MCF 10A (cell line): ENCODE measurements at places on chromosomes 3 and 15.

- DNase-seq, result no peak
Measured at GRCh38 chr3:134722969-134723368, 72.1 kb upstream of the EPHB1 start.

- DNase-seq, result no peak
Measured at GRCh38 chr3:11638495-11639358, 5.0 kb downstream of the VGLL4 start.

DNA sequence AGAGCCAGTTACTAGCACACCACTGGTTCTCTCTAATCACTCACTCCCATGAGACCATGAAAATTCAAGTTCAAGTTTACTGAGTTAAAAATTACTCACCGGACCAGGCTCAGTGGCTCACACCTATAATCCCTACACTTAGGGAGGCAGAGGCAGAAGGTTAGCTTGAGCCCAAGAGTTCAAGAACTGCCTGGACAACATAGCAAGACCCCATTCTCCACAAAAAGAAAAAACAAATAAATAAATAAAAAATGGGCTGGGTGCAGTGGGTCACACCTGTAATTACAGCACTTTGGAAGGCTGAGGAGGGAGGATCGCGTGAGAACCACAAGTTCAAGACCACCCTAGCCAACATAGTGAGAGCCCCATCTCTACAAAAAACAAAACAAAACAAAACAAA lies 21.2 kb upstream of the CILP start:
- DNase-seq, result no peak

DNA sequence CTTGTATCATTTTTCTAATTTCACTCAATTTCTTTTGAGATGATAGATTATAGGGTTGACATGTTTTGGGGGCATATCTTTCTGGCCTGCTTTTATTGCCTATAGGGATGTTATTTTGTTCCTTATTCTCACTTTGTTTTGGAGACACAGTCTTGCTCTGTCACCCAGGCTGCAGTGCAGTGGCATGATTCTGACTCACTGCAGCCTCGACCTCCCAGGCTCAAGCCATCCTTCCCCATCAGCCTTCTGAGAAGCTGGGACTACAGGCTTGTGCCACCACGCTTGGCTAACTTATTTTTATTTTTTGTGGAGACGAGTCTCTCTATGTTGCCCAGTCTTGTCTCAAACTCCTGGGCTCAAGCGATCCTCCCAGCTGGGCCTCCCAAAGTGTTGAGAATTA lies 72.8 kb upstream of the FAN1 start:
- DNase-seq, result no peak

DNA sequence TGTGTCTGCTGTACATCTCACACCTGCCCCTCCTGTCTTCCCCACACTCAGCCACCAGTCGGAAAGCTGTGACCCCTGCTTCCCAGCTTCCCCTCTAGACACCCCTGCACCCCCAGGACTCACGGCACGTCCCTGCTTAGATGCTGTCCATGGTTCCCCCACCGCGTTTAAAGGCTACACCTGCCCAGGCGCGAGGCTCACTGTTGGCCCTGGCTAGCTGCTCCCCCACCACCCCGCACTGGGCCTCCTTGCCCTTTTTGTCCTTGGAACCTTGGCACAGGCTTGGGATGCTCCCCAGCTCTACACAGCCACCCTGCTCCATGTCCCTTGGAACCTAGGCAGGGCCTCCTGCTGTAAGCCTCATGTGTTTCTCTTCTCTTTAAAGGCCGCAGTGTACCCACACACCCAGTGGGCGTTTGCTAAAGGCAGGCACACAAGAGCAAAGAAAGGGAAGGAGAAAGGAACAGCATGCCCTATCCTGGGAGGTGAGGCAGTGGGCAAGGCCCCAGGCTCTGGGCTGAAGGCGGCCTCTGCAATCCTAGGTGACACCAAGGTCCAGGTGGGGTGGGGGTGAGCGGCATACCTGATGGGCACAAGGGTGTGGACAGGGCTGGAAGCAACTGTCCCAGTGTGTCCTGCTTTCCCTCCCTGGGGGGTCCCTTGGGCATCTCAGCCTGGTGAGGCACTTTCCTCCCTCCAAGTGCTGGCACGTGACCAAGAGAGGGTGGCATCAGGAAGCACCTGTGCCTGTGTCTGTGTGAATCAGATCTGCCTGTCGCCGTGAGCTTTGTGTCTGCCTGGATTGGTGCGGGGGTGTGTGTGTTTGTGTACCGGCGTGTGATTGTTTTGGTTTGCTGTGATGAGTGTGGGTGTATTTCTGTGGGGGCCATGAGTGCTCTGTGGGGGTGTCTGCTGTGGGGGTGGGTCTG lies 54.4 kb downstream of the TPRA1 start:
- no peak for DNase-seq

DNA sequence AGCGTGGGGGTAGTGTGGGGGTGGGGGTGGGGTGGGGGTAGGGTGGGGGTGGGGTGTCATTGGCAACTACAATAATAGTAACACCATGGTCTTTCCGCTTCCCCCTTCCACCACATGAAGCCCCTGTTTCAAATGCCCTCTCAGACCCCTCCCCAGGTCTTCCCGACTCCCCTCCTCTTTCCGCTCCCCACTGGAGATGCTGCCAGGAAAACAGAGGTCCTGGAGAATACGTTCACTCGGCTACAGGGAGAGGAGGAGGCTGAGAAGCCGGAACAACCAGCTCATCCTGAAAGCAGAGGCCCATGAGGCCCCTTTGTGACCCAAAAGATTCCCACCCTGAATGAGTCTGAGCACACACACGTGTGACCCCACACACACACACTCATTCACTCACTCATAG lies 75.4 kb downstream of the CPN2 start:
- no peak for DNase-seq
